Aorta (tissue), 5 donors: ENCODE measurements at places on chromosomes 2 and 18.

- DNase-seq: no peak
Observed at GRCh38 chr18:22026362-22026761, 143.0 kb upstream of the GATA6 start.

DNA sequence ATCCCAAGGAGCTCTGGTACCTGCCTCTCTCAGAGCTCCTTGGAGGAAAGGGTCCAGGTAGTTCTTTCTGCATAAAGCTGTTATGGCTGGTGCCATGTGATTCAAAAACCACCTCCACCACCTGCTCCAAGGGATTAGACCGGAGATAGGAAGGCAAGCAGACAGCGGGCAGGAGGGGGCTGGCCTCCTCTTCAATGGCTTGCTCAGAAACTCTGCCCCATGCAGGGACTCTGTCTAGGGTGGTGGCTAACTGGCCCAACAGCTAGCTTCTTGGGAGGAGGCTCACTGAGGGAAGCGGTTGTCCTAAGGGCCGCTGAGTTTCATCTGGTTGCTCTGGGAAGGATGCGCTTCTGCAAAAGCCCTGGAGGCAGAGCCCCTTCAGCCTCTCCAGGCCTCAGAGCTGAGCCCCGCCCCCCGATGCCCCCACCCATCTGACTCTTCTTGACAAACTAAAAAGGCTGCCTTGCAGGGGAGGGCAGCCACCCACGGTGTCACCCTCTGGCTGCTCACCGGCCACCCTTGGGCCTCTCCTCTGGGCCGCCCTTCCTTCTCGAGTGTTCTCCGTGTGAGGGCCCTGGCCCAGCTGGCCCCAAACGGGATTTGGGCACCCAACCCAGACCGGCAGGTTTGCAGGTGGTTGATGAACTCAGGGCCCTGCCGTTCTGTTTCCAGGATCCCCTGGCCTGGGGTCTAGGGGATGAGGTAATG lies 90.2 kb downstream of the MCFD2 start:
- DNase-seq: no peak

GRCh38 chr2:100779908-100780202 lies 40.1 kb upstream of the NPAS2 start:
- no peak for DNase-seq

- DNase-seq: no peak
Observed at GRCh38 chr2:204081487-204082425, 145.2 kb downstream of the ICOS start.

DNA sequence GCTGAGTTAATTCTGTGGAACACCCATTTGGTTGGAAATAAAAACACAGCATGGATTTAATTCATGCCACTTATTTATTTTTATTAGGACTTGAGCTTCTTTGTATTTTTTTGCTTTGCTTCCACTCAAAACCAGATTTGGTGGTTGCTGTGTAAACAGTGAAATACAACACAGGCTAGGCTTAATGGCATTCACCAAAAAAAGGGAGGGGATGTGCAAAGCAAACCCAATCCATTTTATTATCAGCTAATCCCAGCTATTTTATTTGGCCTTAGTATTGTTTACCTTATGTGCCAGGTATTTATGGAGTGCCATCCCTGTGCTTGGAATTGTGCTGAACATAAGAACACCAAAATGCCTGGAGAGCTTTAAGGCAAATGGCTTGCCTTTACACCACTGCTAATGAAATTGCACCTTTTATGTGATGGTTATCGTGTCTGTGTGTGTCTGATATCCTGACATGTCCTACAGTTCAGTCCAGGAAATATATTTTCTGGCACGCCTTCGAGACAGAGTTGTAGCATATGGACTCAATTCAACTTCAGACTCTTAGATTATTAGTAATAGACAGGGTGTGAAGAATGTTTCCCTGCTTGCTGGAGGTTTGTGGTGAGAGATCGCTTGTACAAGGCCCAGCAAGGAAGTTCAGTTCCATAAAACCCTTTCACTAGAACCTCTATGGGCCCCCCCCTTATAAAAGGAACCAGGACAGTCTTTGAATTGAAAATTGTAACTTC lies 99.6 kb downstream of the PRPF40A start:
- no peak for DNase-seq

- DNase-seq: no peak
Observed at GRCh38 chr2:98355881-98356280, 9.6 kb downstream of the CNGA3 start.

- DNase-seq: no peak
Observed at GRCh38 chr2:182952741-182953450, 85.4 kb downstream of the NCKAP1 start.

- DNase-seq: no peak
Observed at GRCh38 chr2:234682492-234683228, 185.8 kb upstream of the ARL4C start.

- DNase-seq: no peak
Observed at GRCh38 chr2:30287190-30287840, 56.0 kb downstream of the LBH start.

- DNase-seq: peak; percentile 34
Observed at GRCh38 chr2:28080911-28081310, 190.4 kb downstream of the BABAM2 start.

DNA sequence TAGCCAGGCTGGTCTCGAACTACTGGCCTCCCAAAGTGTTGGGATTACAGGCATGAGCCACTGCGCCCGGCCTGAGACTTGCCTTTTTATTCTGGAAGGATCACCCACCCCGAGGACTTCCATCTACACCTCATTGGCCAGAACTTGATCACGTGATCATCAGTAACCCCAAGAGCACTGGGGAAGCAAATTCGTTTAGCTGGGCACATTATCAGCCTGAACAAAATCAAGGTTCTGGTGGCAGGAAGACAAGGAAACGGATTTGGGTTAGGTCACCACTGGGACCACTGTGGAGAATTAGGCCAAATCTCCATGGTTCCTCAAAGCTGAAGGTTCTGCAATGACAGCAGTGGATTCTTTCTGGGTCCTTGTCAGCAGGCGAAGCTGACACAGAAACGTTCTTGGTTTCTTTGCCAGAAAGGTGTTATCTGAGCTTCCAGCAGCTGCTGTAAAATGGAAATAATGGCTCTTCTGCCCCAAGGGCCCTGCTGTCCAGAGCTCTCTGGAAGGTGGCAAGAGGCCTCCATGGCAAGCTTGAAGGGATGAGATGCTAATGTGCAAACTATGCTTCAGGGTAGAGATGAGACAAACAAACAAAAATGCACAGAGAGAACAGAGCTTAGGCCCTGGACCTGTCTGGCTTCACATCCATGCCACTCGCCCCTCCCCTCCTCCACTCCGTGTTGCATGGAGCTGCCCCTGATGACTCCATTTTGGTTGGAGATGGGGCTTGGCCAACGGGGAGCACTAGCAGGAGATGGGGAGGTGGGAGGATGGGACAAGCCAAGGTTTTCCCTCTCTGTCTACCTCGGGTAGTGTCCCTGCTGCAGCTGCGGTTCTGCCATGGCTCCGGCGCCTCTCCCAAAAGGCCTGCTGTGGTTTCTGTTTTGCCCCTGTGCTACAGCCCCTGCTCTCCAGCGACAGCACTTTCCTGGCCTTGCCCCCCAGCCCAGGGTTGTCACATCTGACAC lies 28.4 kb downstream of the TMEM177 start:
- no peak for DNase-seq

DNA sequence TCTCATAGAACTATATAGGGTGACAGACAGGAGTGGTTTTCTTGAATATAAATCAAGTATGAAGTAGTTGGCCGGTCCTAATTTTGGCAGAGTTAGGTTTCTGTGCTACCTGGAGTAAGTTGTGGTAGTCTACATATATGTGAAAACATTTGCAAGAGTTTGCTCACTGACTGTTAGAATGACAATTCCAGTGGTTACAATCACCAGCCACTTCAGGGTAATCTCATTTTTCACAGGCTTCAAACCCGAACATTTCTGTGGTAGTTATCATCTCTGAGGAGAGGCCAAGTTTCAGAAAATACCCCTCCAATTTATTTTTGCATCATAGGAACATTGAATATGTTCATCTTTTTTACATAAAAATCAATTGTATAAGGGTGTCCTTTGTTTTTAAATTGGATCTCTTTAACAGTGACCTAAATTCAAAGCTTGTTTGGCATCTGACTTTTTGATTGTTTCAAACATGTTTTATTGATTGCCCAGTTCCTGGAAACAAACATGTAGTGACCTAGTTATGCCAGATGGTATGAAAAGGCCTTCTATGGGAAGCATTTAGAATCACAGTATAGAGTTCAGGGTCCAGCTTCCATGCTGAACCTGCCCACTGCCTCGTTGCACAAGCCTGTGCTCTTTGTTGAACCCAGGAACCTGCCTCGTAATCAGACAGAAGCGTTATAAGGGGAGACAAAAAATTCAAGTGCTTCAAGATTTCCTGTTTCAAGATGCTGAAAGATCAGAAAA lies 250.6 kb downstream of the LTBP1 start:
- no peak for DNase-seq

- DNase-seq: no peak
Observed at GRCh38 chr2:100803334-100803733, 16.6 kb upstream of the NPAS2 start.

DNA sequence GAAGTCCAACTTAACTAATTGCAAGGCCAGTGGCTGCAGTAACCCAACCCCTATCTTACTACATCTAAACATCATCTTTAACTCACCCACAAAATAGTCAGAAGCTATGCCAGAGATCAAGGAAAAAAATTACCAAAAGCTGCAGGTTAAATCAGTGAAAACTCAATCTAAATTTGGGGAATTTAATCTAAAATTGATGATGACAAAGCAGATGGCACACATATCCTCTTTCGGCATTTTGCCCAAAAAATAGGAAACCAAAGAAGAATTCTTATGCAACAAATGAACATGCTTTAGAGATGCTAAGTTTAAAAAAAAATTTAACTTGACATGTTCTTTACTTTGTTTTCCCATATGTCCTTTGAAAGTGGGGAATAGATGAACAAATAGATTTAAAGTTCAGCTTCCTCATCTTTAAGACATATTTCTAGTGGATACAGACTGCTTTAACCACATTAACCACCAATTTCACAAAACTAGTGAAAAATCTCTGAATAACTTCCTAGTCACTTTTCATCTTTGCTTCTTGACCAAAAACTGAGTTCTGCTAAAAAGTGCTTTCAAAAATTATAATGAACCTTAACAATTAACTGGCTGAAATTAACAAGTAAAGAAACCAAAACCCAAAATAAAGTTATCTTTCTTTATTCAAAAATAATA lies 74.3 kb upstream of the CCDC150 start:
- DNase-seq: no peak

DNA sequence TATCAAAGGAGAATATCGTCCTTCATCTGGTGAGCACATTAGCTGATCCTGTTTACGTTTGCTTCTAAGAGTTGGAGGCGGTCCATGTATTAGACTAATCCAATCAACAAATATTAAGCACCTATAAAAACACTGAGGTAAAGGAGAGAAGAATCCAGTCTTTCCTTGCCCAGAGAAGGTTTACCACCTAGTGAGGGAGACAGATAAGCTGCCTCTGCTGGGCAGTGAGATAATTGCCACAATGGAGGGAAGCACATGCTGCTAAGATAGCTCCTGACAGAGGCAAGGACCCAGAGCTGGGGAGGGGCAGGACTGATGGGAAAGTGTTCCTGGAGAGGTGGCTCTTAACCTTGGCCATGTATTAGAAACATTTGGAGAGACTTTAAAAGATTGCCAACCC lies 36.7 kb upstream of the ST8SIA5 start:
- DNase-seq: no peak

- no peak for DNase-seq
Observed at GRCh38 chr2:109133746-109134145, 4.7 kb downstream of the SH3RF3 start.

DNA sequence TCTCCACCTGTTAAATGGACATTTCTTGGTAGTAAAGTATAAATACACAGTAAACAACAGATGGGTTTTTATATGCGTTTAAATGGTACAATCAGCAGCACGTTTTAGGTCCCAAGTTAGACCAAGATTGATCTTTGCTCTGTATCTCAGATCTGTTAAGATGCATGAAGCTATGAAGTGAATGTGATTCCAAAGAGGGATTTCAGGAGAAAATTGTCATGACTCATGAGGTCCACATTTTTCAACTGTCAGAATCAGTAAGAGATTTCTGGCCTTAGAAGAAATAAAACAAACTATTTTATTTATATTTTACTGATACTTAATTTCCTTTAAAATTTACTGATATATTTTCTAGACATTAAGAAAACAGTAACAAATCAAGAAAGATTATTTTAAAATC lies 142.7 kb downstream of the EML6 start:
- DNase-seq: no peak

DNA sequence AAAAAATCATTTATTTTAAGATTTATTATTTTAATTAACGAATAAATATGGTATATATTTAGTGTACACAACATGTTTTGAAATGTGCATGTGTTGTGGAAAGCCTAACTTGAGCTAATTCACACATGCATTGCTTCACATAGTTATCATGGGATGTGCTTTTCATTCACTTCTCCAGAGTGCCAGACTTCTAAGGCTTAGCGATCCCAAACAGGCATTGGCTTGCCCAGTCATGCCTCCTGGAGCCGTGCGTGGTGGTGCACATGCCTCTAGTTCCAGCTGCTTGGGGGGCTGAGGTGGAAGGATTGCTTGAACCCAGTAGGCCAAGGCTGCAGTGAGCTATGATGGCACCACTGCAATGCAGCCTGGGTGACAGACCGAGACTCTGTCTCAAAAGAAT lies 40.5 kb downstream of the ARHGEF4 start:
- DNase-seq: no peak

DNA sequence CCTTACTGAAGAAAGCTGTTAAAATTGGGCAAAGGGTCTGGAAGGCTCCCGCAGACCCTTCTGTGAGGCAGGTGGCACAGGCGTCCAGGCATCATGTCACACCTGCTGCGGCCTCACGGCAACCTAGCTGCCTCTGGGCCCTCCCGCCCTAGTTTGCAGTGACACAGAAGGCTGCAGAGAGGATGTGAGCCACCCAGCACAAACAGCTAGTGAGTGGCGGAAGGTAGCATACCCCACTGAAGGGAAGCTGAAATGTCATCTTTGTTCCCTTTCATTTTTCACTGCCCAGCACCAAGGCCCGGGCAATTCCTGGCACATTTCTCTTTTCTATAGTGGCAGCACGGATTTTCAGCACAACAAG lies 53.8 kb downstream of the TRAPPC12 start:
- DNase-seq: no peak

- no peak for DNase-seq
Observed at GRCh38 chr18:59271606-59272220, 1.5 kb downstream of the RAX start.

- no peak for DNase-seq
Observed at GRCh38 chr2:134979221-134979620, 60.6 kb downstream of the CCNT2 start.
